ENCODE measurements at places on chromosomes 6 and 20. TPM values are rescaled to one million over a fixed set of nuclear protein-coding genes. Genes with fewer than 3 reads are reported as not detected.

GRCh38 chr20:50070361-50070760 is 42.6 kb downstream of the UBE2V1 start:
- DNase-seq = no peak

DNA sequence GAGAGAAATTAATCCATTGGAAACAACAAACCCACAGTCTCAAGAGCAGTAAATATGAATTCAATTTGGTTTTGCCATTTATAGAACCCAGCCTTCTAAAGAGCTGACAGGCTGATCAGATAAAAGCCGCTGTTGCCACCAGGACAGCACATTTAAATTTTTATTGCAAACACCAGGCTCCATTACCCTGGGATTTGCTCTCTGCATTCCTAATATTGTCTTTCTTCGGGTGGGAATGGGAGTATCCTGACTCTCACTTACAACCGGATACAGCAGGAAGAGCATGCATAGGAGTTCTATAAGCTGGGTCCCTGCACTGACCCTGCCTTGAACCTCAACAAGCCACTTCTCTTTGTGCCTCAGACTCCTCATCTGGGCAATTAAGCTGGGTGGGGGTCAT is 142.9 kb downstream of the LRFN2 start:
- DNase-seq = no peak

GRCh38 chr20:6467562-6467961 is 299.9 kb upstream of the BMP2 start:
- no peak for DNase-seq

GRCh38 chr6:126153661-126154060 is 167.3 kb downstream of the TRMT11 start:
- no peak for DNase-seq

DNA sequence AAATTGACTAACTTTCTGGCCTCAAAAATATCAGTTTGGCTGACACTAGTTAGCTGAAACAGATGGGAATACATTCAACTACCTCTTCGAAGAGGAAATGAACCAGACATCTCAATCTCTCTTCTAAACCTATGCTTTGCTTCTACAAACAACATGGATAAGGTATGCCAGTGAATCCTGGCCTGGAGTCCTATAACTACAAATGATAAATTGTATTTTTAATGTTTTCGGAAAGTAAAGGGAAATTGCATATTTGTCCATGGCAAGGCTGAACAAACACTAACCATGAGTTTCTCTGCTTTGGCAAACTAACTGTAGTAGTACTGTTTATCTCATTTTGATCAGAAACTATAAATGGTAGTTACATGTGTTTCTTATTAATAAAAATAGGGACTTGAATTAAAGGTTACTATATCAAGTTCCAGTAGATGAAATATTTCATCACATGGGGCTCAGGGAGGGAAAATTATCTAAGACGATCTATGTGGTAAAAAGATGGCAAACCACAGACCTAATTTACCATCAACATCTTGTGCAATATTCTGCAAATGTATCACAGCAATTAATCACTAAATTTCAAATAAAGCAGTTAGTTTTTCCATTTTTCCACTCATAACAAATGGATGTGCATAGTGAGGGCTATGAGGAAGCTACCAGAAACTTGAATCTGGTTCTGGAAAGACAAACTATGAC is 76.8 kb downstream of the COL12A1 start:
- DNase-seq = no peak

DNA sequence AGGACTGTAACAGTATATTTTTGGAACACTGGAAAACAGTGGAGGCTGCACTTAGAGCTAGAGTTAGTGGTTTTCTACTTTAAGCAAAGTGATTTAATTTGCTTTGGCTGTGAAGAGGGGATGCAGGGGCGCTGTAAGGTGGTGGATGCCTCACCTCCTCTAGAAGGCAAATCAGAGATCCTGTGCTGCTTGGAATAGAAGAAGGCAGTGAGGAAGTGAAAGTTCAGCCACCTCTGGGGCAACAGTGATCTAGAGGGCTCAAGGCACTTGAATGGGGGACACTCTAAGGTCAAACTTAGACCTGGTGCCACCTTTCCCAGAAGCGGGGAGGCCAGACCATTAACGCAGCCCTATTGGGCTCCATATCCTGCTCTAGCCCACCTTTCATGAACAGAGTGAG is 19.0 kb upstream of the SNRPB2 start:
- DNase-seq = no peak

GRCh38 chr6:45676380-45676779 is 298.6 kb upstream of the SUPT3H start:
- no peak for DNase-seq

- DNase-seq = no peak
These were observed 53.3 kb downstream of the CAP2 start for GRCh38 chr6:17446713-17447112.

GRCh38 chr6:2257363-2257762 is 12.0 kb upstream of the GMDS start:
- DNase-seq = no peak

DNA sequence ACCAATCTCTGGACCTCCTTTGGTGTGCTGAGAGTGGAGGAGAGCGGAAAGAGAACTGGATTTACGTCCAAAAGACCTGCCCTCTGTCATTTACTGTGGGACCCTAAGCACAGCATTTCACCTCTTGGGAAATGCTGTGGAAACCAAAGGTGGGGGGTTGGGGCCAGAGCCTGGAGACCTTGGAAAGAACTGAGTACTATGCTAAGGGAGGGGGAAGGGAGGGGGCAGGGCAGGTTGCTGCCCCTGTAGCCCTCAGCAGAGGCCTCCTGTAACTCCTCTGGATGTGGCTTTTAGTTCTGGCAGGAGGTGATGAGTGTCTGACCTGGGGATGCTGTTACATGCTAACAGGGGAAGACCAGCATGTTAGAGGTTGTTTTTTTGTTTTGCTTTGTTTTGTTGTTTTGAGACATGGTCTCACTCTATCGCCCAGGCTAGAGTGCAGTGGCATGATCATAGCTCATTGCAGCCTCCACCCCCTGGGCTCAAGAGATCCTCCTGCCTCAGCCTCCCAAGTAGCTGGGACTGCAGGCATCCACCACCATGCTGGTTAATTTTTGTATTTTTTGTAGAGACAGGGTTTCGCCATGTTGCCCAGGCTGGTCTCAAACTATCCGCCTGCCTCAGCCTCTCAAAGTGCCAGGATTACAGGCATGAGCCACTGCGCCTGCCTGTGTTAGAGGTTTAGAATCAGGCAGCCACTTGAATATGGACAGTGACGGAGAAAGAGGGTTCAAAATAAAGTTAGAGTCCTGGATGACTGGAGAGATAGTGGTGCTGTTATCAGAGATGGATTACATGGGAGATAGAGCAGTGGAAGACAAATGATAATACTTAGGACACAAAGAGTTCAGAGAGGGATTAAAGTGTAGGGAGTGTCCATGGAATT is 18.4 kb upstream of the PARD6B start:
- DNase-seq = no peak

- DNase-seq = no peak
These were observed 97.9 kb downstream of the ARID1B start for GRCh38 chr6:156875062-156875461.

DNA sequence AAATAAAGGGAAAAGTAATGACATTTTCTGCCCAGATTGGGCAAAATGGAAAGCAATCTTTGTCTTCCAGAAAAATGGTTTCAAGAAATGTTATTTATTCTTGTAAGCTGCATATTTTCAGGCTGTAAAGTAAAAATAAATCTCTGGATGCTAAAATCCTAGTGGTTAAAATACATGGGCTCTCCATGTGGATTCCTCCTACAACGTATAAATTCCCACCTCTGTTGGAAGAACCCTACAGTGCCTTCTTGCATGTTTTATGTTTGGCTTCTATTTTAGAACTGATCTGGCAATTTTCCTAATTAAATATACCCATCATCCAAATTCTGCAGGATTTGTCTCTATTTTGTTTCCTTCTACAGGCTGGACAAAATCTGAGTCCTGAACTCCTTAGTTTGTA is 528.9 kb downstream of the COL12A1 start:
- no peak for DNase-seq

GRCh38 chr20:58901488-58902402 is 49.2 kb downstream of the GNAS start:
- no peak for DNase-seq

GRCh38 chr6:6717953-6718352 is 129.4 kb downstream of the LY86 start:
- DNase-seq = no peak

DNA sequence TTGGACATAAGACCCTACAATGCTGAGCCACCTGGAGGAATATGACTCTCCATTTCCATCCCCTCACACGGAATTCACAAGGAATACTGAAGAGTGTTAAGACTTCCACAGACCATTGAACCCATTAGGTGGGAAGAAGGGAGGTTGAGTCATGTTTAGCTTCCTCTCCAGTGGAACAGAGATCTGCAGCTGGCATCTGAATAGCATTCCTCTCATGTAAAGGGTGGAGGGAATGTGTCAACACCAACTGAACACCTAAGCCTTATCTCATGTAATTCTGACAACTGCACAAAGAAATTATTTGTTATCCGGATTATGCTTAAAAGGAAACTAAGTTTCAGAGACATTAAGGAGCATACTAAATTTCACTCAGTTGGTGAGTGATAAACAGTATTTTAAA is 705.9 kb downstream of the MAFB start:
- no peak for DNase-seq

DNA sequence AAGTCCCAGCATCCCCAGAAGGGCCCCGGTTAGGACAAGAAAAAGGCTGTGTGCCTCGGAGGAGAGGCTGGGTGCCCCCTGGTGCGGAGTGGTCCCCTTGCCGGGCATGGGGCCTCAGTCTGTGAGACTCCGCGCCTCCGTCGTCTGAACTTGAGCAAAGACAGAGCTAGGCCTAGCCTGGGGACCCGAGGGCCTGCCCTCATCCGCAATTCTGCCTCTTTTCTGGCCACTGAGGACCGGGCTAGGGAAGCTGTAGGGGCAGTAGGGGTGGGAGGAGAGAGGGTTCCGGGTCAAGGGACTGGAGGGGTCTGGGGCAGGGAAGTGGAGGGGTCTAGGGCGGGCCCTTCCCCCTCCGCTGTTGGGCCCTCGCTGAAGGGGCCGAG is 550 bp upstream of the HSPA12B start:
- DNase-seq = no peak

Gene APMAP
- total RNA-seq = 184 TPM

Gene CGAS
- total RNA-seq = 3.7 TPM

Gene DDR1
- total RNA-seq = 18.1 TPM

Gene HCRTR2
- not detected for total RNA-seq

Gene ISM1
- total RNA-seq = 13.0 TPM

Gene PGC
- total RNA-seq = 3.2 TPM
